IPS DF 19.7 (cell line): ENCODE measurements at places on chromosomes 2 and 18.

GRCh38 chr2:134269230-134269629, 15.4 kb downstream of the MGAT5 start:
- no peak for DNase-seq

DNA sequence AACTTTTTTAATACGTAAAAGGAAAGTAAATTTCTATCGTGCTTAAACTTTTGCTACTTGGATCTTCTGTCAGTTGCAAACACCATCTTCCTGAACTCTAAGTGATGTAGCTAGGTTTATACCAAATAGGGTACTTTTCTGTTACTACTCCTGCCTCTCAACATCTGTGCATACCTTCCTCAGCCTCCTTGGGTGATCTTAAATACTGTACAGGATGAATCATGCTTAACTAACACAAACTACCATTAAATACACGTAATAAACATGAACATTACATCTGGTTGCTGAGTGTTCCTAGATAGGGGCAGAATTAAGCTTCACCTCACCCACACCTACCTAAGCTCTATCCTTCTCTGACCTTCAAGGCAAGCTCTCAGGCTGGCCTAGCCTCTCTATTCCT, 398.0 kb downstream of the TXNL1 start:
- no peak for DNase-seq

DNA sequence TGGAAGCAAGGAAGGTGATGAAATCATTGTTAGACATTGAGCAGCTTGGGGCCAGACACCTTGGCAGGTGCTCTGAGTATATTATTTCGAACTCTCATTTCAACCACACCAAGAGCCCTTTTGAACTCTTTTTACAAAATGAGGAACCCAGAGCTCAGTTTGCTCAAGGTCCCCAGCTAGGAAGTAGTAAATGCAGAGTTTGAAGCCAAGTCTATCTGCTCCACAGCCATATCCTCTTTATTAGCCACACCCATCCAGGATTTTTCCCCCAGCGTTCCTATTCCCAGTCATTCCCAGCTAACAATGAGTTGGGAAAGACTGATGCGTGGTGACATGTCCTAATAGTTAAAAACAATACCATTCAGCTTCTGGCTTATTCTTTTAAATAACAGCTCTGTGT, 40.2 kb downstream of the SEMA4F start:
- no peak for DNase-seq

DNA sequence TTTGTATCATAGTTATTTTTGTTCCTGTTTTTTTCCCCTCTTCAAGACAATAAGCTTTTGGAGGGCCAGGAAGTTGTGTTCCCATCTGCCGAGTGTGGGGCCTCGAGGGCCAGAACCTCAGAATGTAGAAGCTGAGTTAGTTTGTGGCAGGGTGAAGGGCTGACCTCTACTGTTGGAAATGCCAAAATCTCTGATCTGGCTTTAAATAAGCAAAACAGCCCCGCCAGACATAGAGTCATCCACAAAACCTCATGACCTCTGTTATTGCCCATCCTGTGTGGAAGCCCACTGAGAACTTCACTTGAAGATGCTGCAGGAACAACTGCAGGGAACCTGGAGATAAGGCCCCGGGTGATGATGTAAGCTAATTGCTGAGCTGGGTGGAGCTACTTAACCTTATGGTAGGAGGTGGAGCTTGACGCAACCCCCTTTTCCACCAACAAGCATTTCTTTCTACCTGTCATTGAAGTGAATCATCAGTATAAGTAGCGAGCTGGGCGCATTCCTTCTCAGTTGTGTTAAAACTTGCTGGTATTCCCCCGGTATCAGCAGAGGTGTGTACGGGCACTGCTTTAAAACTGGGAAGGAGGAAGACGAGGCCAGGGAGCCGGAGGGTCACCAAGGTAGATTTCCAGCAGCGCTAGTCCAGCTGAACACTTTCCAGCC, 177.2 kb downstream of the NEDD4L start:
- peak; percentile 64 for DNase-seq

- DNase-seq, result no peak
Measured at GRCh38 chr2:119438726-119439284, 7.2 kb downstream of the TMEM37 start.

GRCh38 chr2:18247282-18248110, 313.0 kb downstream of the RDH14 start:
- DNase-seq, result no peak

GRCh38 chr2:134783912-134784311, 54.5 kb upstream of the ACMSD start:
- no peak for DNase-seq

DNA sequence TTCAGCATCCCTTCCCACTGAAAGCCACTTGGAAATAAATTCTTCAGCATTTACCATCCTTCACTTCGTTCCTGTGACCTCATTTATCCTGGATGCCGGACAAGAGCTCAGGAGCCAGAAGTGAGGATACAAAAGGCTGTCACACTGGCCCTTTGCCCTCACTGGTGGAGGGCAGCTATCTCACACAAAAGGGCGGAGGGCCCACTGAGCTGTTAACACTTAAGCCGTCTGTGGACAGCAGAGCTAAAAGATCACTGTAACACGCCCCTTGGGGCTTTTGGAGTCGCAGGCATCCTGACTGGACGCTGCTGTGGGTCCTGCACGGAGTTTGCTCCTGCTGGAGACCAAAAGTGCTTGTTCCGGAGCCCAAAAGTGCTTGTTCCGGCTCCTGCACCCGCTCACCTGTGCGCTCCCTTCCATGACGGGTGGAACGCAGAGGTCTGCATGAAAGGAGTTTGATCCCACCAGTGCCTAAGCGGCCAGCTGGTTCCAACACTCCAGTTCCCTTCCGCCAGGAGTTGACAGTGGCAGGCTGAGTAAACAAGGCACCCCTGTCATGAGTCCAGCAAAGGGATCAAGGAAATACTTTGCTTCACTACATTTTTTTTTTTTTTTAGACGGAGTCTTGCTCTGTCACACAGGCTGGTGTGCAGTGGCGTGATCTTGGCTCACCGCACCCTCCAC, 572.0 kb upstream of the LINC00305 start:
- no peak for DNase-seq

GRCh38 chr18:45764000-45764686, 40.2 kb downstream of the SLC14A1 start:
- DNase-seq, result no peak

GRCh38 chr2:227464851-227465250, 7.1 kb upstream of the AGFG1 start:
- DNase-seq, result no peak

- no peak for DNase-seq
Measured at GRCh38 chr2:8642366-8643068, 39.3 kb upstream of the ID2 start.

GRCh38 chr2:17035010-17035409, 369.4 kb upstream of the CYRIA start:
- no peak for DNase-seq

DNA sequence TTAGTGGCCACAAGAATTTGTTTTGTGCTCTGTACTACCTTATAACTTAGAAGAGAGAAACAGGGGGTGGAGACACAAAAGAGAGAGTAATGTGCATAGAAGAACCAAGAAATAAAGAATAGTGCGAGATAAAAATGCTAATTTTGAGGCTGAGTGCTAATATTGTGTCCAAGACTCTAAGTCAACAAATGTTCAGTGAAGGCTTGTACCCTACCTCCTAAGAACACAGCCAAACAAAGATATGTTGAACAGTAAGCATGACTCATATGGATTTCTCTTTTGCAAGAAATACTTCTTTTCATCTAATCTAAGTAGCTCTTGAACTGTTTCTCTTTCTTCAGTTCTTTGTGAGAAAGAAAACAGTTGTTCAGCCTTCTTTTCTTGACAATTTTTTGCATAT, 45.2 kb downstream of the GAREM1 start:
- no peak for DNase-seq

- DNase-seq, result no peak
Measured at GRCh38 chr2:181131584-181131983, 151.2 kb downstream of the UBE2E3 start.
